ENCODE measurements at places on chromosomes 2 and 18. TPM values are rescaled to one million over a fixed set of nuclear protein-coding genes. Genes with fewer than 3 reads are reported as not detected.

The SLC5A7 gene
- total RNA-seq, result 0.04 TPM

The ADGRF3 gene
- total RNA-seq, result 0.04 TPM

DNA sequence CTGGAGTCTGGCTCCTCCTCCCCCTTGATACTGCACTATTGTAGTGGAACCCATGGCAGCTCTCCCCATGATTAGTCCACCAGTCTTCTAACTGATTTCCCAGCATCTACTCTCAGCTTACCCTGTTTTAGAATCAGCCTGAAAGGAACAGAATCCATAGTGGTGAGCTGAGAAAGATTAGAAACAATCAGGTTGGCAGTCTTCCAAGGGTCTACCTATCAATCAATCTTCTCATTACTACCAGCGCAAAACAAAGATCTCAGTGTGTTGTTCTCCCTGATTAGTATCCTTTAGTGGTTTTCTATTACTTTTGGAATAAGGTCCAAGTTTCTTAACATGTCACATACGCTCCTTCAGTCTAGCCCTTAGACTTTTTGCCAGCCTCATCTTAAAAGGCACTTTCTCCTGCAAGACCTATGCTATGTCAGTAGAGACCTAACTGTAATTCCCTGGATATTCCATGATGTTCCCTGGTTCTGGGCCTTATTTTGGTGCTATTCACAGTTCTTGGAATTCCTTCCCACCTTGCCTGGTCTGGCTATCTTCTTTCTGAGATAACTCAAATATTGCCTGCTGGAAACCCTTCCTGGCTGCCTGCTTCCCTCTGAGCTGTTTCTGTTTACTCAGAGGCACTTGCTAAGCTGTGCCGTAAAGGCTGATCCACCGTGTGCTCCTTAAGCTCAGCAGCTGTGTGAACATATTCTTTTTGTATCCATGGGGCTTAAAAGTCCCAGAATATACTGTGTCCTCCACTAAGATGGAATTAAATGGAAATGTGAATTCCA is 32.6 kb downstream of the LAMA3 start:
- DNase-seq, result peak; percentile 19

GRCh38 chr2:54767921-54768320 is 44.5 kb downstream of the EML6 start:
- no peak for DNase-seq

The DSG1 gene
- total RNA-seq, result not detected

DNA sequence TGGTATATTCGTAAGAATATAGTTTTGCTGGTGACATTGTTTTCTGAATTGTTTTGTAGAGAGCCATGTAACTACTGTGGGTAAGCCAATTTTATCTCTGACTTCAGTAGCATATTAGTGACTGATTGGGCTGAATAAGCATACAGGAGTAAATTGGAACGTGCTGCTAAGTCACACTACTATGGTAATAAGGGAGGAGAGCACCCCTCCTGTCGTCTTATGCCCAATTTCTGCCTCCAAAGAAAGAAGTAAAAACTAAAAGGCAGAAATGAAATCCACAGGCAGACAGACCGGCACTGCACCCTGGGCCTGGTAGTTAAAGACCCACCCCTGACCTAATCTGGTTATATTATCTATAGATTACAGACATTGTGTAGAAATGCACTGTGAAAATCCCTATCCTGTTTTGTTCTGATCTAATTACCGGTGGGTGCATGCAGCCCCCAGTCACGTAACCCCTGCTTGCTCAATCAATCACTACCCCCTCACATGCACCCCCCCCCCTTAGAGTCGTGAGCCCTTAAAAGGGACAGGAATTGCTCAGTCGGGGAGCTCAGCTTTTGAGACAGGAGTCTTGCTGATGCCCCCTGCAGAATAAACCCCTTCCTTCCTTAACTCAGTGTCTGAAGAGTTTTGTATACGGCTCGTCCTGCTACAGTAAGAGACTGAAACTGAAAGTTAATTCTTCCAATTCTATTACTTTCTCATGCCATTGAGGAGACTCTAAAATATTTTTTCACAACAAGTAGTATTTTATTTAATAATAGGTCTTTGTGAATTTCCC is 167.0 kb downstream of the ZNF804A start:
- peak; percentile 60 for DNase-seq

The AQP12A gene
- total RNA-seq, result not detected

DNA sequence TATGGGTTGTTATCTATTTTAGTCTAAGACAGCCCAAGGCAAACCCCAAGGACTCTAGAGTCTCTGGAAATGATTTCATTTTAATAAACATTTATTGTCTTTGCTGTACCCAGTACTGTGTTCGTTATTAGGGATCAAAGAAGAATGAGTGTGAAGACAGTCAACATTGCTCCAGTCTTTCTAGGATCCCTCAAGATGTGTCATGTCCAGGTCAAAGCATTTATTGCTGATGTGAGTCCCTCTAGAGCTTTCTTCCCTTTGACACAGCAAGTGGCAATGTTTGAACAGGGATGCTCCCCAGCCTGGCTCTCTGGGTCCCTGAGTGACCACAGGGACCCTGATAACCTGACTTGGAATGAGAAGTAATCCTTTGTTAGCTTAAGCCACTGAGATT is 123.1 kb upstream of the STK17B start:
- no peak for DNase-seq
